ENCODE measurements at places on chromosomes 16 and 17.

DNA sequence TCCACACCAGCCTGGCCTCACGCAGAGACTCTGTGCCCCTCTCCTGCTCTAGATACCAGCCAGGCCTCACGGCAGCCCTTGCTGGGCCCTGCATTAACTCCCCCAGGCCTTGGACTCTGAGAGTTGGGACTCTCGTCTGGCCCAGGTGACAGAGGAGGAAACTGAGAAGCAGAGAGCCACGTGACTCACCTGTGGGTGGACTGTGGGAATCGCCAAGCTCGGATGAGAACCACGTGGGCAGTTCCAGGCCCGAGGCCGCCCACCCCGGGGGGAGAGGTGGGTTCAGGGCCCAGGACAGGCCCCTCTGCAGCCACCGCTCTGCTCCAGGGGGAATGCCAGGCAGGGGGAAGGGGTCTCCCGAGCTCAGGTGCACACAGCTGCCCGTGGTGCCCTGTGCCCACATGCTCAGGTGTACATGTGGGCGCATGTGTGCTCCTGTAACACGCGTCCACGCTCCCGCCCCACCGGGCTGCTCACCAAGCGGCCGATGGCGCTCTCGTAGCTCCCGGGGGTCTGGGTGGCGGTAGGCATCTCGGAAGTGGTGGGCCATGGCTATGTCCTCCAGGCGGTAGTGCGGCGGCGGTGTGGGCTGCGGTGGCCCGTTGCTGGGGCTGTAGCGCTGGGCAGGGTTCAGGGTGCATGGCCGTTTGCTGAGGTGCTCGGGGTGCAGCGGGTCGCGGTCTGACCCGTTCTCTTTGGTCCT lies 18.3 kb upstream of the PABPN1L start:
- DNase-seq: no peak

DNA sequence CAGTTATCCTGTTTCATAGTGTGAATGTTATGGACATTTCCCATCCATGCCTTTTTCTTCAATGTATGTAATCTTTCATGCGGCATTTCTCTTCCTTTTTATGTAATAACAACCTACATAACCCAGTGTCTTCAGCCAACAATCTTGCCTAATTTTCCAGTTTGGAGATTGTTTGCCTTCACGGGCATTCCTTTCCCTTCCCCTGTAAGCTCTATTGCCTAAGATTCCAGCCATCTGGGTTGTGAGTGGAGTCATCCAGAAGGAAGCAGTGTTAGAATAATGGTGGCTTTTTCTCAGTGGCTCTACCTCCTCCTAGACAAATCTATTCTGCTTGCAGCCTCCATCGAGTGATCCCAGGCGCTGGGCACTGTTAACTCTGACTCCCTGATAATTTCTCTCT lies 22.3 kb downstream of the SYCE1L start:
- DNase-seq: no peak

DNA sequence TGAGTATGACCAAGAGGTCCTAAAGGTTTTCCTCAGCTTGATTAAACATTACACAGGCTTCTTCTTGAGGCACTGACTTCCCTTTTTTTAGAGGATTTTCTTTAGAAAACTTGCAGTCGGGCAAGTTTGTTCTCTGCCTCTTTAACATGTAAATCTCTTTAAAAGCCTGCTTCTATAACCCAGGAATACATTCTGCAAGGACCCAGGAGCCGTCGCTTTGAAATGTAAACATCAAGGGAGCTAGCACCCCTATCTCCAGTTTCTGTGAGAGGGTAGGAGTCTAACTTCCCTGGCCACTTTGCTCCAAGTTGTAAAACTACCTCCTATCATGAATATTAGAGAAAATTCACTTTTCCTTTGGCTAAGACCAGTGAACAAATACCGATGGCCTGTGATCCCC lies 201.5 kb upstream of the CPHXL start:
- no peak for DNase-seq

GRCh38 chr16:8048433-8048832 lies 541.9 kb downstream of the TMEM114 start:
- DNase-seq: no peak

DNA sequence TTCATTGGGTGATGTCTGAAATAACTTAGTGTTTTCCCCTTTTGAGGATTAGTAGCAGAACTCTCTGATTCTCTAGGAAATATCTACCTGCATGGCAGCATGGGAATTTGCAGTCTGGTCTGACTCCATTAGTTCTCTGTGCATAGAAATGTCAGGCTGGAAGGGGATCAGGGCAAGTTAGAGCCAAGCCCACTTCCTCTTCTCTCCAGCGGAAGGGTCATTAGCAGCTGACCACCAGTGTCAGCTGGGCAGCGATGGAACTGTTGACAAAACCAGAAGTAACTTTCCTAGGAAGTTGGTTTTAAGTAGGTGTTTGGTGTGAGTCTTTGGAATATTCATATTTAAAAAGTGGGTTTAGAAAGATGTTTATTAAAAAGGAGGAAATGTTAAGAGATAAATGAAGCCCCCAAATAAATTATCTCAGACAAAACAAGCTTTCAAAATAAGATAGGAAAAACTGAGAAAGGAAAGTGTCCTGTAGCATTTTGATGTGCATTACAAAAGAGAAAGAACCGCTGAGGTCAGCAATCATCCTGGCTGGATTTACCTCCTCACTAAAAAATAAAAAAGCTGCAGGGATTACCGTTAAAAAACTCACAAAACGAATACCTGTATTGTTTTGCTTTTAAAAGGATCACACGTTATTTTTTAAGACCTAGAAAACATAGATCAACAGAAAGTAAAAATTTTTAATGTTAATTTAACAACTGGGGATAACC lies 32.4 kb upstream of the MMD start:
- DNase-seq: no peak

- DNase-seq: no peak
Observed at GRCh38 chr17:55212880-55213279, 51.9 kb upstream of the HLF start.

DNA sequence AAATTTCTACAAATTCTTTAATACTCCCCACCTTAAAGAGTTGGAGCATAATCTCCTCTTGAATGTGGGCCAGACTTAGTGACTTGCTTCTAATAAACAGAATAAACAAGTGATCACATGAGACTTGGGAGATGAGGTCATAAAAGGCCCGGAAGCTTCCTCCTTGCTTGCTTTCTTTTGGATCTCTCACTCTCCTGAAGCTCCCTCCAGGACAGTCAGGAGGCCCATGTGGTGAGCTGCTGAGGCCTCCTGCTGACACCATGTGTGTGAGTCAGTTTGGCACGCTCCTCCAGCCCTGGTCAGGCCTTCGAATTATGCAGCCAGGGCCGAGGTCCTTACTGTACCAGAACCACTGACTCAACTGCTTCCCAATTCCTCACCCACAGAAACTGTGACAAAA lies 53.2 kb downstream of the NDEL1 start:
- peak; percentile 72 for DNase-seq

- DNase-seq: no peak
Observed at GRCh38 chr16:56910112-56910511, 21.8 kb upstream of the HERPUD1 start.
